ENCODE measurements at places on chromosomes 4 and X. TPM values are rescaled to one million over a fixed set of nuclear protein-coding genes. Genes with fewer than 3 reads are reported as not detected.

Gene FMR1NB
- total RNA-seq, result not detected

Gene ACSL1
- total RNA-seq, result 24.5 TPM

Gene GPC4
- not detected for total RNA-seq

Gene TMEM47
- not detected for total RNA-seq

Gene LDOC1
- 0.93 TPM for total RNA-seq

Gene MTHFD2L
- 8.6 TPM for total RNA-seq

Gene TMPRSS11F
- not detected for total RNA-seq

Gene PAK3
- 0.46 TPM for total RNA-seq

Gene DRP2
- total RNA-seq, result 0.17 TPM

Measured in activated CD8-positive, alpha-beta memory T cell treated with anti-CD3 and anti-CD28 coated beads for 36 hours (primary cell).